ENCODE measurements at places on chromosomes 13 and 19.

DNA sequence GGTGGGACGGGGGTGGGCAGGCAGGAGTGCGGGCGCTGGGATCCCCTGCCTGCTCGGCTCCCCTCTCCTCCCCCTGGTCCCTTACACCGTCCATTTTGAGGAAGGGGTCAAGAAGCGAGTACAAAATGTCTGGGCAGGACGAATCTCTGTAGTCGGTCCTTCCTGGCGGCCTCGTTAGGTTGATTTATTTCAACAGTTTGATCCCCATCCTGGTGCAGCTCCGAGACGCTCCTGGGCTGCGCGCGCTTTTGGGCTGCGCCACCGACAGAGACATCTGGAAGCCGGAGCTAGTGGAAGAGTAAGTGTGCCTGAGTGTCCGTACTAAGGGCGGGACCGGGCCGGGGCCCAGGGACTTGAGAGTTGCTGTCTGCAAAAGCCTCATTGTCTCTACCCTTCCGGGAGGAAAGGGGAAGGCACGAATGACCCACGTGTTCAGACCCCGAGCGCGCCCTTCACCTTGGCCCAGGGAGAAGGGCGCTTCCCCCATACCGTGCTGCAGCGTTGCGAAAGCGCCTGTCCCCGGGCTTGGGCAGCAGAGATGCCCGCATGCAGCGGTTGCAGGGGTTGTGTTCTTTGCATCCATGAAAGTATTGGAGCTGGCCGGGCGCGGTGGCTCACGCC, 1.8 kb downstream of the ZNF114 start:
- no peak for DNase-seq

DNA sequence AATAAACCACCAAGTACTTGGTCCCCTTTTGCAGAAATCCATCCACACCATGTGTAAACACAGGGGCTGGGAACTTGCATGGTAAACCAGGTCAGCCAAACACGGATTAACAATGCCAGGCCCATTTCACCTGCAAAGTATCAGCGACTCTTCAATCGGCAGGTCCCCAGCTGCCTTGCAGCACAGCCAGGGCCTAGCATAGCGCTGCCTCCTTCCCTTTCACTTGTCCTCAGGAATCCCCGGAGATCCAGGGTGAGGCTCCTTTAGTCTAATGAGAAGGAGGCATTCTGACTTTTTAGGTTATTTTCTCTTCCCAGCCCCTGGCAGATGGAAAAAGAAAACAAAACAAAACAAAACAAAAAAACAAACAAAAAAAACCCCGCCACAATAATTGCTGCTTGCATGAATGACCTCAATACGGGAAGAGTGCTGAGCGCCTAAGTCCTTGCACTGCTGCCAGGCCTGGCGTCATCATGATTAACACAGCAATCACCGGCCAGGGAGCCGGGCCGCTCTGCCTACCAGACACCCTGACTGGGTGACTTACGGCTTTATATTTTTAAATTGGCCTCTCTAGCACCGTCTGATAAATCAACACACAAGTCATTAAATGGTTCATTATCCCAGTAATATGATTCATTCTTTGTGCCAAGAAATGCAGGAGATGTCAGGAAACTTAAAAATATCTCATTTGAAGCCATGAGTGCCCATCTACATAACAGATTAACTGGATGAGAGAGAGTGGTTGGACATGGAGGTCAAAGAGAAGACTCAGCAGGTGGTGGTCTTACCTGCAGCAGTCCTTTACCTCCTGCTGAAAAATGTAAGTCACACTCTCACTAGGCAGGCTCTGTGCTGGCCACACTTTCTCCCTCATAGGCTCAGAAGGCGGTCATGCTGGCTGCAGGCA, 692.7 kb downstream of the UQCRFS1 start:
- DNase-seq, result no peak

DNA sequence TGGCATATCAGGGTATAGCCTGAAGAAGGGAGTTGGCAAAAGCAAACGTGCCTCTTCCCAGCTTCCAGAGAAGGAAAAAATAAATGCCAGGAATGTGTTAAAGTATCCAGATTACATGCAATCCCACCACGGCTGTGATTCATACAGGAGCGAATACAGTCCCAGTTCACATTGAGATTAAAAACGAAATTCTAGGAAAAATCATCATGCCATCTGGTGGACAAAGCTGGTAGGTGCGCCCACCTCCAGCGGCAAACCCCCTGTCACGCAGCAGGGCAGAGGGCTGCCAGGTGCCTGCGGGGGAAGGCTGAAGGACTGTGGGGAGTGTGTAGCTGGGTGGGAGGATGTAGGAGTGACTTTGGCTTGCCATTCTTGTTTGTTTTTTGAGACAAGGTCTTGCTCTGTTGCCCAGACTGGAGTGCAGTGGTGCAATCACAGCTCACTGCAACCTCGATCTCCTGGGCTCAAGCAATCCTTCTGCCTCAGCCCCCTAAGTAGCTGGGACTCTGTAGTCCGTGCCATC, 6.4 kb upstream of the DMWD start:
- peak; percentile 64 for DNase-seq

GRCh38 chr19:30695171-30695875, 323.1 kb downstream of the ZNF536 start:
- no peak for DNase-seq

DNA sequence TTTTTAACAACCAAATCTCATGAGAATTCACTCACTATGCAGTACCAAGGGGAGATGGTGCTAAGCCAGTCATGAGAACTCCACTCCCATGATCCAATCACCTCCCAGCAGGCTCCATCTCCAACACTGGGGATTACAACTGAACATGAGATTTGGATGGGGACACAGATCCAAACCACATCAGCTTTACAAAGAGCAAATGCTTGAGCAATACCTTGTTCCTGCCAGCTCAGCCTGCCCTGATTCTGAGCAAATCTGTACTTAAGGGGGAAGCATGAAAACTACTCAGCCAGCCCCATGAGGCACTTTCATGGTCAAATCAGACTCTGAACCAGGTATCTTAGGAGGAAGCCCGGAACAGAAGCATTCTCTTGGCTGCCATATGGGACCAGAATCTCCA, 259.9 kb downstream of the TBC1D4 start:
- DNase-seq, result no peak

GRCh38 chr19:49921871-49922795, 6.9 kb upstream of the ATF5 start:
- DNase-seq, result no peak

- DNase-seq, result no peak
These were observed 15.8 kb upstream of the PTPRS start for GRCh38 chr19:5356428-5356827.

DNA sequence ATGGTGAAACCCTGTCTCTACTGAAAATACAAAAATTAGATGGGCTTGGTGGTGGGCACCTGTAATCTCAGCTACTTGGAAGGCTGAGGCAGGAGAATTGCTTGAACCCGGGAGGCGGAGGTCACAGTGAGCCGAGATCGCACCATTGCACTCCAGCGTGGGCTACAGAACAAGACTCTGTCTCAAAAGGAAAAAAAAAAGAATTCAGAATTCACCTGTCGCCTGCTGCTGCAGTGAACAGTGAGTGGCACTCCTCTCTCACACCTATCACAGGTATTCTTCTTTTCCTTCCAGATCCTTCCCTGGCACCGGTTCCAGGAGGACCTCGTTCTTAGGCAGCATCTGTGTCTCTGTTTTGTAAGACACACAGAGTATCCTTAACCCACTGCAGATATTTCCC, 5.8 kb upstream of the MVB12A start:
- DNase-seq, result no peak

DNA sequence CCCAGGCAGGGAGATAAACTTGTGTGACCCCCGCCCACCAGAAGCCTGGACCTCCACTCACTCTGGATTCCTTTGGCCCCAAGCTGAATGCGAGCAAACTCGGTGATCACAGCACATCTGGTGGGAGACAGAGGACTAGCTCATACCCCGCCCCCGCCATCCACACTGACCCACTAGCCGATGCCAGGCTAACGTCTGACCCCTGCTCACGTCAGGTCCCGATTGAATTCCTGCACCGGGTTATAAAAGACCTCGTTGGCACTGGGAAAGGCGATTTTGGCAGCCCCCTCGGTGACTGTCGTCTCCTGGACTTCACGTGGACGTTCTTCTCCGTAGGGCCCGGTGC, 631 bp downstream of the TRMT1 start:
- no peak for DNase-seq

GRCh38 chr19:58479736-58480480, 3.8 kb downstream of the ZNF446 start:
- no peak for DNase-seq
